Fibroblast of the aortic adventitia (primary cell): ENCODE measurements at places on chromosomes 4 and X. TPM values are rescaled to one million over a fixed set of nuclear protein-coding genes. Genes with fewer than 3 reads are reported as not detected.

Gene POU4F2
- total RNA-seq = not detected in 2 replicates

Gene HTN3
- not detected in 2 replicates for total RNA-seq

Gene ZMAT1
- 0.08 and 0.18 TPM in 2 replicates for total RNA-seq

Gene MTTP
- total RNA-seq = 0.09 and 0.25 TPM in 2 replicates

Gene HGFAC
- total RNA-seq = not detected in 2 replicates

Gene FGFR3
- 0.33 and 0.45 TPM in 2 replicates for total RNA-seq

Gene CHRNA9
- total RNA-seq = 0.09 TPM in 1 of 2 replicates, not detected in the other

Gene TEX13B
- total RNA-seq = not detected in 2 replicates

Gene RHOXF1
- not detected in 2 replicates for total RNA-seq

Gene AFM
- not detected in 2 replicates for total RNA-seq

Gene MAGEA1
- not detected in 2 replicates for total RNA-seq

Gene SLC9B1
- total RNA-seq = 1.2 and 2.0 TPM in 2 replicates

Gene NAA11
- total RNA-seq = not detected in 2 replicates

Gene BEND2
- not detected in 2 replicates for total RNA-seq

Gene GPR173
- 1.1 and 2.5 TPM in 2 replicates for total RNA-seq

Gene AMER1
- 2.0 and 3.6 TPM in 2 replicates for total RNA-seq

Gene KIF4A
- total RNA-seq = 2.7 and 14.5 TPM in 2 replicates

Gene GLRA2
- not detected in 2 replicates for total RNA-seq

Gene RRH
- total RNA-seq = 0.09 TPM in 1 of 2 replicates, not detected in the other

Gene MAGEA12
- not detected in 2 replicates for total RNA-seq

Gene ERAS
- total RNA-seq = not detected in 2 replicates

Gene PPEF2
- not detected in 2 replicates for total RNA-seq

Gene CYBB
- not detected in 2 replicates for total RNA-seq

Gene UGT8
- 0.27 and 0.33 TPM in 2 replicates for total RNA-seq

Gene SH3D19
- total RNA-seq = 60.2 and 95.9 TPM in 2 replicates

Gene USP17L30
- total RNA-seq = not detected in 2 replicates

Gene NKAP
- total RNA-seq = 5.5 and 6.0 TPM in 2 replicates
